NCI-H2081 (cell line): ENCODE measurements at places on chromosomes 16 and 17.

GRCh38 chr17:35184274-35184673 is 9.9 kb downstream of the SLC35G3 start:
- no peak for DNase-seq

DNA sequence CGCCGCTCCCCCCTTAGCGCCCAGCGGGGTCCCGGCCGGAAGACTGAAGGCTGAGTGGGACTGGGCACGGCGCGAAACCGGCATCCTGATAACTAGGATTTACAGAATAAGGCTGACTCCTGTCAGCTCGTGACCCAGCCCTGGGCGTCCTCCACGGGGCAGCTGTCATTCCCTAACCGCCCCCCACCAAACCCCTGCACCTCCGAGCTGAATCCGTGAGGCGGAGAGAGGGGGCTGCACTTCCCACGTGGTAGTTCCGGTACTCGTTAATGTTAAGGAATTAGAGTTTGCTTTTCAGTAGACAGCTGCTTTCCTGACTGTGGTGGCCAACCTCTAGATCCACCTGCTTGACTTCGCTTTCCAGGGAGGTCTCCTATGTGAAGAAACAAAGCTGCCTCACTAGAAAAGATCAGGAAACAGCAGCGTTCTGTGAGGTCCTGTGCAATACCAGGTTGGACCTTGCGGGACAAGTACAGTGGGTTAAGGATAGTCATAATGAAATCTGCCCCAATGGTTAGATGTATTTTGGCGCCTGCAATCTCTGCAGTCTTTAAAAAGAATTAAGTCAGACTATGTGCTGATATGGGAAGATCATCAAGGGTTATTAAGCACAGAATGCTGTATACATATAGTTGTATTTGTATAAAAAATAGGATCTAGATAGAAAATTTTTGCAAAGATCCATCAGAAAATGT is 1.1 kb upstream of the WBP2 start:
- DNase-seq, result peak; percentile 71

GRCh38 chr17:39098588-39098987 is 52.8 kb downstream of the PLXDC1 start:
- DNase-seq, result no peak

GRCh38 chr16:8768692-8769091 is 28.7 kb downstream of the TMEM186 start:
- no peak for DNase-seq

GRCh38 chr16:11224096-11224893 is 31.7 kb downstream of the SOCS1 start:
- DNase-seq, result no peak

DNA sequence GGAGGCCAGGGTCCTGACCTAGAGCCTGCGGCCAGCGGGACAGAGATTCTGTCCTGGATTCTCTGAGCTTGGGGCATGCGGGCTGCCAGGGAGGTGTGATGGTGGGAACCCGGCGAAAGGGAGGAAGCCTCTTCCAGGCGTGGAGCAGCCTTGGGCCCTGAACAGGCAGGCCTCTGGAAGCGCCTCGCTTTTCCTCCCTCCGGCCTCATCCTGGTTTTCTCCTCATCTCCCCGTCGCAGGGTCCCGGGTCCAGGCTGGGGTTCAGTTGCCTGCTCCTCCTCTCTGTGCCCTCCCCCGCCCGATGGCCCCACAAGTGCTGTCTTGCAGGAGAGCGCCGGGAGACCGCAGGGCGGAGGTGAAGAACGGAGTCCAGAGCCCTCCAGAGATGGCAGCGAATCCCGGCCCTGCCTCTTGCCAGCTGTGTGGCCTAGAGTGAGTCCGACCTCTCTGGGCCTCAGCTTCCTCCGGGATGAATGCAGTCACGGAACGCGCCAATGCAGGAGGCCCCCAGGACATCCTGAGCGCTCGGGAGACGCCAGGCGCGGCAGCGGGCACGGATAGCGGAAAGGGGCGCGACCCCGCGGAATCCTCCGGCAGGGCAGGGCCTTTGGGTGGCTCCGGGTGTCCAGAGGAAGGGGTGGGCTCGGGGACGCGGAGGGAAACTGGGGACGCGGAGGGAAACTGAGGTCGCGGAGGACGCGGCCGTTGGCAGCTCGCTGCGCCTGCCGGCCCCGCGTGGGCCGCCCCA is 553 bp upstream of the RAB11FIP4 start:
- DNase-seq, result no peak

- DNase-seq, result no peak
These were observed 718.5 kb downstream of the CDH11 start for GRCh38 chr16:64403352-64403751.

- no peak for DNase-seq
These were observed 55.3 kb downstream of the NUP88 start for GRCh38 chr17:5364156-5364555.

DNA sequence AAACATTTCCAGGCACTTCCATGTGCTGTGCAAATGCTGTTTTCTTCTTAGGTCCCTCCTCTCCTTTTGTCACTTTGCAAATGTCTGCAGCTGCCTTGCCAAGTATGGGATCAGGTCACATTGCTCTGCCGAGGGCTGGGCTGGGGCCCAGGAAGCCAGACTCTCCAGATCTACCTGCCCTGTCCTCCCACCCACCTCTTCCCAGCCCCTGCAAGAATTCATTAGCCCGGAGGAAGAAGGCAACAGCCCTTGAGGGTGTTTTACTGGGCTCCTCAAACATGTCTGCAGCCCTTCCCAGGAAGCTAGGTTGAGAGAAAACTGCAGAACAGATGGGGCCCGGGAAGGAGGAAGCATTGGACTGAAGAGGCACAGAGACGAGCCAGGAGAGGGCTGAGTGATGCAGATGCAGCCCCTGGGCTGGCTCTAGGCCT is 47.1 kb downstream of the WSB1 start:
- no peak for DNase-seq

DNA sequence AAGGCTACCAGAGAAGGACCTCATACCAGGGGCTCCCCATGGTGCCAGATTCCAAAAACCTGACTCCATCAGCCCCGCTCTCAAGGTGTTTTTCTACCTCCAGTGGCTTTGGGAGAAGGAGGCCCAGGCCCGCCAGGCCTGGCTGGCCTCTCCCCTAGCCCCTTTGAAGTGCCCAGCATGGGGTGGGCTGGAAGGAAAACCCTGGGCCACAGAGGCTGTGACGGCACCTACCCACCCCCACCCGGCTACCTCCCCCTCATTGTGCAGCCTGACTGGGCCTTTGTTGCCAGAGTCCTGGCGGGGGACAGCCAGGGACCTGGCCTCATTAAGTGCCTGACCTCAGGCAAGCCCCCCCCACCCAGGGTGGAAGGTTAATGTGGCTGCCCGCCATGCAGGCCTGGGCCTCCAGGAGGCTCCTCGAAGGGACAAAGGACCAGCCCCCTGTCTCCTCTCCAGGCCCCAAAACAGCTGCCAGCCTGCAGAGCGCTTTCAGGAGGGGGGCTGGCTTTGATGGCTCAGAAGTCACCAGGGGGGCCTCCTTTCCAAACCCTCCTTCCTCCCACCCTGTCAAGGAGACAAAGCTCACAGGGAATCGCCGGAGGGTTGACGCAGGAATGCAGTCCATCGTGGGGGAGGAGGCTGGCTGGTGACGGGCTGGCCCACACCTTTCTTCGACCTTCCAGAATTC is 159.4 kb downstream of the ZNF423 start:
- no peak for DNase-seq

GRCh38 chr17:40696651-40697072 is 6.9 kb downstream of the KRT24 start:
- DNase-seq, result no peak

GRCh38 chr16:75311383-75311938 is 60.0 kb upstream of the BCAR1 start:
- DNase-seq, result no peak

- DNase-seq, result no peak
These were observed 364.6 kb downstream of the CDH13 start for GRCh38 chr16:82991410-82991809.

DNA sequence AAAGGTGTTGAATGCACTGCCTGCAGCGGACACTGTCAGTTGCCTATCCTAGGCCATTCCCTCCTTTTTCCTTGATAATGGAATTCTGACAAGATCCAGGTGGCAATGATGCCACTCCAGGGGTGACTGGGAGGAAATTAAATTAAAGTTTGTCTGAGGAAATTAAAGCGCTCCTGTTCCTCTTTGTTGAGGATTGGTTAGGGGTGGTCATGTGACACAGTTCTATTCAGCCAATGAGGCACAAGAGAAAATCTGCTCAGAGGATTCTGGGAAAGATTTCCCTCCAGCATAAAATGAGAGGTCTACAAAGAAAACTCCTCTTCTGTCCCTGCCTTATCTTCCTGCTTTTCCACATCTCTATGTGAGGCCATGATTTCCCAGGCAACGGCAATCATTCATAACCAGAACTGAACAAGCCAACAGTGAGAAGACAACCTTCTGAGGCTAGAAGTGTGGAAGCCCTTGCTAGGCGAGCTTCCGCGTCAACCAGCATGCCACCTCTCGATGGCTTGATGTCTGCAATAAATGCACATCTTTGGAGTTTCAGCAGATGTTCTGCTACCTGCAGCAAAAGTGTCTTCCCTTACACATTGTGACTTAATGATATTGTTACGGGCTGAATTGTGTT is 5.6 kb upstream of the BCO1 start:
- no peak for DNase-seq

- peak; percentile 5 for DNase-seq
These were observed 343.0 kb downstream of the SNX29 start for GRCh38 chr16:12319428-12320035.

GRCh38 chr16:76081967-76082366 is 195.2 kb upstream of the CNTNAP4 start:
- DNase-seq, result no peak

GRCh38 chr16:12293017-12293618 is 316.6 kb downstream of the SNX29 start:
- no peak for DNase-seq

- DNase-seq, result no peak
These were observed 53.9 kb downstream of the NQO1 start for GRCh38 chr16:69672315-69672997.

DNA sequence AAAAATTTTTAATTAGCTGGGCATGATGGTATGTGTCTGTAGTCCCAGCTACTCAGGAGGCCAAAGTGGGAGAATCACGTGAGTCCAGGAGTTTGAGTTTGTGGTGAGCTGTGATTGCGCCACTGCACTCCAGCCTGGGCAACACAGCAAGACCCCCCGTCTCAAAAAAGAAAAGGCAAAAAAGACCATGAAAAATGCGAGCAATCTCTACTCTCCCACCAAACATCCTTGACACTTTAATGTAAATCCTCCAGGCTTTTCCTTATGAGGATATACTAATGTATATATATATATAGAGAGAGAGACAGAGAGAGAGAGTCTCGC is 28.1 kb downstream of the MMP15 start:
- DNase-seq, result no peak

GRCh38 chr17:10648956-10649355 is 8.2 kb downstream of the MYH3 start:
- DNase-seq, result no peak

- DNase-seq, result no peak
These were observed 367.4 kb downstream of the SNX29 start for GRCh38 chr16:12343913-12344312.

DNA sequence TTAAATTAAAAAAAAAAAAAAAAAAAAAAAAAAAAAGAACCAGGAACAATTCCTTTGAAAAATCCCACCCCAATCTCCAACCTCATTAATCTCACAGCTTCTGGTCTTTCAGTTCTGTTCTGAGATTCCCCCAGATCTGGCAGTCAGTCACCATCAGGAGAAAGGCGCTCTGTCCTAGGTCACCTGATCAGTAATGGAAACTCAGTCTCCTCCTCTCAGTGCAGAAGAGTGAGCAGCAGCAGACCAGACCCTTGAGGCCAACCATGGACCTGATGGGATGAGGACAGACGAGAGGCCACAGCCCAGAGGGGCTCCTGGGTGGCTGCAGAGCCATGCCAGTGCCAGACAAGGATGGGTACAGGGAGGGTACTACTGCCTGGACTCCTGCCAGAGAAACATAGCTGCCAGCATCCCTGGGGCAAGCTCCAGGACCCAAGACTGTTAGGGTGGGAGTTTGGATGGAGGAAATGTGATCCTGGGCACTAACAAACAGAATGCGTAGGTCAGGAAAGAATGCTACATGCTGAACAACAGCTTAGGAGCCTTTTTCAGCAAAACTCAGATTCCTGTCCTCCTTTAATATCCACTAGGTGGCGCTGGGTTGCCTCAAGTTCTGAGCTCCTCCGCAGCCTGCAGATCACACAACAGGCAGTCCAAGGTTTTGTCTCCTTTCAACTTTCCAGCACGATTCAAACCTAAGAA is 28.7 kb downstream of the MPG start:
- DNase-seq, result peak; percentile 69

GRCh38 chr16:81693041-81693743 is 85.9 kb upstream of the PLCG2 start:
- no peak for DNase-seq

- peak; percentile 5 for DNase-seq
These were observed 12.6 kb downstream of the GRB7 start for GRCh38 chr17:39750131-39751015.

GRCh38 chr16:85988306-85988705 is 89.3 kb downstream of the IRF8 start:
- no peak for DNase-seq

GRCh38 chr16:24516900-24517669 is 22.3 kb upstream of the RBBP6 start:
- DNase-seq, result peak; percentile 84

GRCh38 chr17:27892542-27892865 is 661 bp downstream of the LYRM9 start:
- no peak for DNase-seq

DNA sequence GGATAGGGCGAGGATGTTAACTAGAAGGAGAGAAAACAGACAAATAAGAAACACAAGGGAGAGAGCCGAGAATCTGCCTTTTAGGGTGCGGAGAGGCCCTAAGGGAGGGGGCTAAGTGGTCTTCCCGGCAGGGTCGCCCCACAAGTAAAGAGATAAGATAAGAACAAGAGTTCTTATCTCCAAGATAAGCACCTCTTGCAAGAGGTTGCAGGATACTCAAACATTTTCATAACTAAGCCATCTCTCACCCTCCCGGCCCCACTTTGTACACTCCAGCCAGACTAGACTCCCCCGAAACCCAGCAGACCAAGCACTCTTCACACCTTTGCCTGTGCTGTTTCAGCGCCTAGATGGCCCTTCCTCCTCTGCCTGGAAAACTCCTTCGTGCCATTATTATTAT is 14.3 kb downstream of the ZNF319 start:
- no peak for DNase-seq

DNA sequence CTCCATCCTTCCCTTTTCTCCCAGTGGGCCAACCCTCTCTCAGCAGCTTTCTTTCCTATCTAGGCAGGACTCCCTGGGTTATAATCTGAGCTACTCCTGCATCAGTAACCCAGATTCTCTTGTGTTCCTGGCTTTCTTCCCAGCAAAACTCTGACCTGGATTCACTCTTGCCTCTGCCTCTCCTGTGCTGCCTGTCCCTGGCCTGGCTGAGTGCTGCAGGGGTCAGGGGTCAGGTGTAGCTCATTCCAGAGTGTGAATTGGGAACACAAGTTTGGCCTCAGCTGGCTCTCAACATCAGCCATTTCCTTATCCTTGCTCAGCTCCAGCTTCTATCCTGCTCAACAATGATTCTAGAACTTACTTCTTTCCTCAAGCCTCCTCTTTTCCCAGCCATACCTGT is 2.5 kb upstream of the ST6GALNAC2 start:
- DNase-seq, result no peak

- no peak for DNase-seq
These were observed 635 bp downstream of the SCPEP1 start for GRCh38 chr17:56978441-56979090.

GRCh38 chr16:10522966-10523365 is 57.4 kb downstream of the EMP2 start:
- DNase-seq, result no peak

GRCh38 chr17:5283571-5284315 is 1.7 kb downstream of the RABEP1 start:
- no peak for DNase-seq
